ENCODE measurements at places on chromosomes 7 and 10. TPM values are rescaled to one million over a fixed set of nuclear protein-coding genes. Genes with fewer than 3 reads are reported as not detected.

DNA sequence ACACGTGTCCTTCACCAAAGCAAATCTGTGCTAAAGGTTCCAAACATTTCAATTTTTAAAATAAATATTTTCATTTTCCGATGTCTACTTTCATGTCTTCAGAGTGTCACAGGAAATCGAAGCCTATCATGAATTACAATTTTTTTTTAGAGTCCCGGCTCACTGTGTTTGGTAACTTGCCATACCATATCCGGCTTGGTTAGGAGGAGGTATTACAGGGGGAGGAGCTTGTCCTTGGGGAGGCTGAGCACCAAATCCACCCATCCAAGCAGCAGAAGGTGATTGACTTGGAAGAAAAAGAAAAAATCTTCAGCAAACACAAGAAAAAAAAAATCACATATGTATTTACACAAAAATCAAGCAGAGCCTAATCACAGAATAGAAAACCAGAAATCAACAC lies 21.3 kb downstream of the TIAL1 start:
- DNase-seq: no peak

GRCh38 chr10:114291076-114291475 lies 52.0 kb downstream of the VWA2 start:
- peak; percentile 3 for DNase-seq

- no peak for DNase-seq
Measured at GRCh38 chr10:2658780-2659179, 408.6 kb upstream of the PFKP start.

Gene SEPHS1
- 27.8 TPM for total RNA-seq

- no peak for DNase-seq
Measured at GRCh38 chr10:71300555-71301370, 18.3 kb upstream of the SLC29A3 start.

Measured in left ventricle myocardium superior (tissue), 1 donor.